ENCODE measurements at places on chromosomes 4 and X. TPM values are rescaled to one million over a fixed set of nuclear protein-coding genes. Genes with fewer than 3 reads are reported as not detected.

ARX gene
- total RNA-seq: not detected

ADH1B gene
- total RNA-seq: 3,048 TPM

FHDC1 gene
- 0.12 TPM for total RNA-seq

DNA sequence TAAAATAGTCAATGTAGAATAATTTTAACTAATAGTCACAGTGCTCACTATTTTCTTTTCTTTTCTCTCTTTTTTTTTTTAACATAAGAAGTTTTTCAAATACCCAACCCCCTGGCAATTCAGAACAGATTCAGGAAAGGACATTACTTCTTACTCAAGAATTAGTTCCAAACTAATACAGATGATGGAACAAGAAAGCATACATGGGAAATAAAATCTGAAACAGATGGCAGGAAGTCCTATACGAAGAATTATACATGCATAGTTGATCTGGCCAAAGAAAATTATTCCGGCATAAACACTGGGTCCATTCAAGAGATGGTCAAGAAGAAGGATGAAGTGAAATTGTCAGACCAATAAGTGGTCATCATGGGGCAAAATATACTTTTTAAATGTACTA is 614.4 kb upstream of the INTU start:
- no peak for DNase-seq

GRCh38 chr4:176769514-176769913 is 23.2 kb downstream of the VEGFC start:
- no peak for DNase-seq

GRCh38 chr4:76108467-76109181 is 34.1 kb downstream of the ART3 start:
- DNase-seq: no peak

DNA sequence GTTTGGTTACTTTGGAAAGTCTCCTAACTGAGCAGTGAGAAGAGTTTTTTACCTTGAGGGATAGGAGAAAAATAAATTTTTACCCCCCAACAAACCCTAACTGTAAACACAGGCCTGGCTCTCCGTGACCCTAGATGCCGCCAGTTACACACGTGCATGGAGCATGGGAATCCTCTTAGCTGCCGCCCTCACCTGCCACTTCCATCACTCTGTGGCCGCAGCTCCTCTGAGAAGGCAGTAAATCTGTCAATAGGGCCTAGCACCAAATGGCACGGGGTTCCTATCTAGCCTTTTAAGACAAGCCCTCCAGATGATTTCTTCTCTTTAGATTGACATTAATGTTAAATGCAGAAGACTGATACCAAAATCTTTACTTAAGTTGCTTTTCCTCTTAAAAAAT is 330.3 kb upstream of the FAM241A start:
- DNase-seq: no peak

- peak; percentile 76 for DNase-seq
These were observed 21.0 kb upstream of the DCTD start for GRCh38 chr4:182938205-182938645.

Data from right lobe of liver (tissue), 6 donors.